Glomerular endothelial cell (primary cell): ENCODE measurements at places on chromosomes 4 and X. TPM values are rescaled to one million over a fixed set of nuclear protein-coding genes. Genes with fewer than 3 reads are reported as not detected.

Gene CCDC120
- 2.3 and 5.7 TPM in 2 replicates for total RNA-seq

Gene DCAF4L1
- total RNA-seq: 0.18 TPM in 1 of 2 replicates, not detected in the other

Gene FRG2
- total RNA-seq: not detected in 2 replicates

Gene REPS2
- total RNA-seq: 2.8 and 10.4 TPM in 2 replicates

Gene GUCY1B1
- 0.39 and 2.0 TPM in 2 replicates for total RNA-seq

Gene ACE2
- not detected in 2 replicates for total RNA-seq

Gene MAGEA1
- total RNA-seq: not detected in 2 replicates
